ENCODE measurements at places on chromosomes 3 and 15. TPM values are rescaled to one million over a fixed set of nuclear protein-coding genes. Genes with fewer than 3 reads are reported as not detected.

Gene WDR53
- 12.3 TPM for total RNA-seq

Gene PAK6
- total RNA-seq = 11.1 TPM

DNA sequence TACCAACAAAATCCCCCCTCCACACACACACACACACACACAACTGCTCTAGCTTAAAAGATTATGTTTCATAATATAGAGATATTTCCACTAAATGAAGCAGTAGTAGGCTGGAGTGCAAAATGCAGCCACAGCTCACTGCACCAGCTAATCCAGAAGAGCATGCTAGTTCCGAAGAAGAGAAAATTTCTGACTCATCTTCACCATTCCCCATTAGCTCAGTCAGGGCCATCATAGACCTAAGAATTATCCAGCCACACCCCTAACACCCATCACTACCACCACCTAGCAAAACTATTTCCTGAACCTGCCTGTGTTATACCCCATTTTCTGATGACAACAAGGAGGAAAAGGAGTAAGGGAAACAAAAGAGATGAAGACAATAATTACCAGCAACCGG is 67.1 kb upstream of the UBE2E2 start:
- no peak for DNase-seq

GRCh38 chr3:12308517-12308916 is 19.6 kb downstream of the PPARG start:
- no peak for DNase-seq

GRCh38 chr3:8736436-8736835 is 2.8 kb downstream of the CAV3 start:
- DNase-seq = no peak

DNA sequence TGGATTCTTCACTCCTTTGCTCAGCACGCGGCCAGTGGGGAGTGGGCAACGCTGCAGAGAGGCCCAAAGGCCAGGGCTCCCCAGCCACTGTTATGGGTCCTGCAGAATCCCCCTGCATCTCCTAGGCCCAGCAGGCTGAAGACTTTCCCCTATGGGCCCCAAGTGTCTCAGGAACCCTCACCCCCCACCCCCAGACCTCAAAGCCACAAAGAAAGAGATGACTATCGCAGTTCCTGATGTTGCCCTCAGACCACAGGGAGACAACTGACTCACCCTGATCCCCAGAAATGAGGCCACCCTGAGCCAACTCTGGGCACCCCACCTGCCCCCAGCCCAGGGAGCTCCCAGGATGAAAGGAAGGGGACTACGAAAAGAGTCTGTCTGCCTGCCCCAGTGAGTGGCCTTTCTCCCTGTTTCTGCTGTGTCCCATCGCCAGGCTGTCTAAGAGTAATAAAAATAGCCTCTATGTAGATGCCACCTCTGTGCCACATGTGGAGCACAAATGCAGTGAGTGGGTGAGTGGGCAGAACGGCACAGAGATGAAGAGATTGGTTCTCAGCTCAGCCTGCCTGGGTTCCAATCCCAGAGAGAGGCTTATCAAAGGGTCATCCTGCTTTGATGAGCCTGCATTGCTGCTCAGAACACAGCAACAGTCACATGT is 283.0 kb downstream of the UACA start:
- no peak for DNase-seq

GRCh38 chr3:179026636-179027035 is 45.0 kb downstream of the ZMAT3 start:
- DNase-seq = no peak

Gene LMAN1L
- total RNA-seq = 0.35 TPM

DNA sequence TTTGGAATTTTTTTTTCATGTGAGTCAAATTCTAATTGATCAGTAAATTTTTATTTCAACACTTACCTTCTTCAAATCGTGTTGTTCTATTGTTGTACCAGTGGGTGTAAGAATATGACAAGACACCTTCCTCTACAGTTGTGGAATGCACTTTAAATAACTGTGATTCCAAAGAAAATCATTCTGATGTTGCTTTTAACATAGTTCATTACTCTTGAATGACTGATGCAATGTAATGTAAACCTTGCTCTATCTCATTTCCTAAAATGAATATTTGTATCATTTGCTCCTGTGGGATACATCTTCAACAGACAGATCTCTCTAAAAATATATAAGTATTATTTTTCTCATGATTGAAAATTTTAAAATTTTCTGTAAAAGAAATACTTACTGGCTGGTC is 313.4 kb downstream of the RBMS3 start:
- DNase-seq = no peak

Gene PRTG
- total RNA-seq = 17.5 TPM

DNA sequence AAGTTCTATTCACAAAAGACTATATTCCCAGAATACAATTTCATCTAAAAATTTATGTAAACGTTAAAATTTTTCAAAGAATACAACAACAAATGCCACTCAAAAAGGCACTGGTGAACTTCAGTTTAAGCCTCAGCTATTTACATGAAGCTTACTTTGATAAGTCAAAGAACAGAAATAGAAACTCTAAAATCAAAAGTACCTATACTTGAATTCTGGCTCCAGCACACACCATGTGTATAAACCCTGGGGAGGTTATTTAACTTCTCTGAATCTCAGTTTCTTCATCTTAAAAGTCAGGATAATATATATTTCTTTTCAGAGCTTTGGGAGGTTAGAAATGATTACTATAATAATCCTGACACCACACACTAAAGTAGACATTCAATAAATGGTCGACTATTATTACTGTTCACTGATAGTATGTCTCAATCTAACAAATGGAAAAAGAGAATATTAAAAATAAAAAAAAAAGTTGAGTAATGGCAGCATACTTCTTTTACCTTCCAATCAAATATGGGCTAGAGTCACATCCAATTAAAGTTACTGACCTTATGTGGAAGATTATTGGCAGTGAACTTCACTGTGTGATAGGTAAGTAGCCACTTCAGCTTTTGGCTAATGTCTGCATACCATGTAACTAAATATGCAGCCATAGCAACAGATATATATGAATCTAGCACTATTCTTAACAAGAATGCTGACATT is 248.4 kb downstream of the ISL2 start:
- DNase-seq = no peak

DNA sequence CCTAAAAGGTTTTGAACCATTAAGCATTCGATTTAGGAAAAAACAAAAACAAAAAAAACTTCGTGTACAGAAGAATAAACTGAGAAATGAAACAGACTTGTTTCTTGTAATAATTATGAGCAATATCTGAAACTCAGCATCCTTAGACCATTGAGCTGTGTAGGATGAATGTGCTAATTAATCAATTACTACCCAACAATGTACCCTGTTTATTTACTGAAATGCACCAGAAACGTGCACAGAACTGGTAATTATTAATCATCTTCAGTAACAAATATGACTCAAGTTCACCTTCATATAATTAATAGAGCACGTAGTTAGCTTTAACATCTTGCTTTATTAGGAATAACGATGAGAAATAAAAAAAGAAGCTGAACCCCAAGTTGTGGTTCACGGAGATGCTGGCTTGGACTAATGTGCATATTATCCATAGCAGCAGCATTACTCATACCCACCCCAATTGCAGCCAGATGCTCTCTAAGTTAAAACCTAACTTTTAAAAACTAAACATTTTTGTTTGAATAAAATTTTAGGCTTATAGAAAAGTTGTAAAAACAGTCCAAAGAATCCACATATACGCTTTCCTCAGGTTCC is 10.2 kb upstream of the C15orf61 start:
- DNase-seq = no peak

DNA sequence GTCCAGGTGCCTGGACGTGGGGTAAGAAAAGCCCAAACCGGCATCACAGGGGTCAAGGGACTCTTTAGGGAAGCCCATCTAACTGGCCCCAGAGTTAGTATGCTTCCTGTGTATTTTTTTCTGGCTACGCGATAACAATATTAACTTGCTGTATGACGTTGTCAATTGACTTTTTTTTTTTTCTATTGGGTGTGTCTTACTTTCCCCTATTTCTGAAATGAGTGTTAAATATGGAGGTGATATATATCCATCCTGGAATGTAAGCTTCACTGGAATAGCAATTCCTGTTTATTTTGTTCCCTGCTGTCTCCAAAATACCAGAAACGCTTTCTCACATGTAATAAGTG is 598 bp upstream of the GMNC start:
- DNase-seq = no peak

DNA sequence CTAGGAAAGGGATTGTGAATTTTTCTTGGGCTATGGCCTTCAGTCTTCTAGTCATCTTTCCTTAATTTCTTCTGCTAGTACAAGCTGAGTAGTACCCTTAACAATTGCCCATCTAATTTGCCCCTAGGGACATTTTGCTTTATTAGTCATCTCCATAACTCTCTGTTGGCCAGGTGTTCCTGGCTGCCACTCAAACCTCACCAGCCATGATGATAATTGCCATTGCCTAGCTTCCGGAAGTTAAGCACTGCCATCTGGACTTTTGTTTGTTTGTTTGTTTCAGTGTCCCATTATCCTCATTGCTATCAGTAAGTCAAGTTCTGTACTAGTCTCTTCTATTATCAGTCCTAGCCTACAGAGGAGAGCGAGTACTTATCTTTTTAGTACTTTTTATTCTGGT is 36.6 kb upstream of the UBL7 start:
- DNase-seq = no peak

Gene FLNB
- 190 TPM for total RNA-seq

DNA sequence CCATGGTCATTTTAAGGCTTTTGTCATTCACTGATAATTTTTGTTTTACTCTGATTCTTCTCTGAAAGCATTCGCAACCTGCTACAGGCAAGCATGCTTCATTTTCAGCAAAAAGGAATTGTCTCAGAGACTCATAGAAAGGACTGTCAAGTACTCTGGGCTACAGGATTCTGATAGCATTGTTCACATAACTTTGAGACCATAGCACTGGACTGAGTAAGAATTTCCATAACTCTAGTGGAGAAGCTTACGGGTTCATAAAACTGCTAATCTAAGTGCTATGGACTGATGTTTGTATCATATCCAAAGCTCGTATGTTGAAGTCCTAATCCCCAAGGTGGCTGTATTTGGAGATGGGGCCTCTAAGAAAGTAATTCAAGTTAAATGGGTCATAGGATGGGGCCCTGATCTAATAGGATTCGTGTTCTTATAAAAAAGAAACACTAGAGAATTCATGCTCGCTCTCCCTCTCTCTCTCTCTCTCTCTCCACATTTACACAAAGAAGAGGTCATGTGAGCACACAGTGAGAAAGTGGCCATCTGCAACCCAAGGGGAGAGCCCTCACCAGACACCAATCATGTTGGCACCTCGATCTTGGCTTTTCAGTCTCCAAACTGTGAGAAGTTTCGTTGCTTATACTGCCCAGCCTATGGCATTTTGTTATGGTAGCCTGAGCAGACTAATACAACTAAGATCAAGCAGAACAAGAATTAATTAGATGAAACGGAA is 60.4 kb downstream of the CRYGS start:
- no peak for DNase-seq

- DNase-seq = no peak
Observed at GRCh38 chr3:177881351-177881750, 654.9 kb upstream of the KCNMB2 start.

DNA sequence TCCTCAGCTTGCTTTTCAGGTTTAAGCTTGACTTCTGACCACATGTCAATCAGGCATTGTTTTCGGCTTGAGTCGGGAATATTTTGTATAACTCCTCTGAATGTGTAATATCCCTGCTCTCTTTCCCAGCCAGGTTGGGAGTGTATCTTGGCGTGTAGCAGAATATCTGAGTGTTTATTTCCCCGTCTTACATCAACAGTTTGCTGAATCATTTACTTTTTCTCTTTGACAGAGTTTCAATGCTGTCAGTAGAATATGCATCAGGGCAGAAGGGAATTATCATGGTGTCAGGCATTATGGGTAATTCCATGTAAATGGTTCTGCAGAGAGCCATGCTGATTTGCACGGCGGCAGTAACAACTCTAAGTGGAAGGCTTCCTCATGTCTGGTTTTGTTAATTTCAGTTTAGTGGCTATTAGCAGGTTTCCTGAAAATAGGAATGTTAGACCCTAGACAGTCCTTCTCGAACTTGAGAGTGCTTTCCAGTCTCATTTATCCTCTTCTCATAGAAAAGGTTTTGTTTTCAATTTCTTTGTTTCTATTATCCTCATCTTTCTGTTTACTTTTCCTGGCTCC is 566.3 kb downstream of the AGBL1 start:
- DNase-seq = no peak

Gene MEGF11
- total RNA-seq = 1.2 TPM

DNA sequence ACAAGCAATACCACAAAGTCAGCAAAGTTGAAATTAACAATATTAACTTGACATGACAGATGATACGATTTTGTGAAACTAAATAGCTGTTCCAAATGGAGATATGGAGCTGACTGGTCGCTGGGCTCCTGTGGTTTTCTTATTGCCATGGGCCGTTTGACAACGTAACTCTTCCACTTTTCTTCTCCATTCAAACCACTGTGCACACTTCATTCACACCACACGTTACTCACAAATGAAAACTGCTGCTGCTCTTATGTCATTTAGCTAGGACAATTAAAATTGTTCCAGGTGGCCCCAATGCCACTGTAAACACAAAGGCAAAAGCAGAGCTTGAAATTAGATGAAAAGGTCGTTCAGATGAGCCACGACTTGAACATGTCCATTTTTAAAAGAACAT is 94.0 kb upstream of the VGLL4 start:
- no peak for DNase-seq

- DNase-seq = no peak
Observed at GRCh38 chr3:119600732-119601131, 3.0 kb downstream of the PLA1A start.

Gene PPM1L
- 12.1 TPM for total RNA-seq

DNA sequence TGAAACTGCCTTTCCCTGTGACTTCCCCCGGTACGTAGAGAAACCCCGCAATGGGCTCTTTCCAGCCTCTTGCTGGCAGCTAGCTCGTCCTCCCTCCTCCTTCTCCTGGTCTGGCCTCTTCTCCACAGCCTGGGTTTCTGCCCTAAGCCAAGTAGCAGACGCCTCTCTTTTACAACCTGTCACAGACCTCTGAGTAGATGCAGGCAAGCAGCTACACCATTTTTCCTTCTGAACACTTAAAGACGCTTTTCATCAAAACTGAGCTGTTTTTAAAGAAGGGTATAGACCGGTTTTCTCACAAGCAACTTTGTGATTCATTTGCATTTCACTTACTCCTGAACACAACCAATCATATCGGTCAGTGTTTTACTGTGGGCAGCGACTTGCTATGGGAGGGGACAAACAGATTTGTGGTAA is 32.0 kb downstream of the ADAMTSL3 start:
- DNase-seq = no peak

DNA sequence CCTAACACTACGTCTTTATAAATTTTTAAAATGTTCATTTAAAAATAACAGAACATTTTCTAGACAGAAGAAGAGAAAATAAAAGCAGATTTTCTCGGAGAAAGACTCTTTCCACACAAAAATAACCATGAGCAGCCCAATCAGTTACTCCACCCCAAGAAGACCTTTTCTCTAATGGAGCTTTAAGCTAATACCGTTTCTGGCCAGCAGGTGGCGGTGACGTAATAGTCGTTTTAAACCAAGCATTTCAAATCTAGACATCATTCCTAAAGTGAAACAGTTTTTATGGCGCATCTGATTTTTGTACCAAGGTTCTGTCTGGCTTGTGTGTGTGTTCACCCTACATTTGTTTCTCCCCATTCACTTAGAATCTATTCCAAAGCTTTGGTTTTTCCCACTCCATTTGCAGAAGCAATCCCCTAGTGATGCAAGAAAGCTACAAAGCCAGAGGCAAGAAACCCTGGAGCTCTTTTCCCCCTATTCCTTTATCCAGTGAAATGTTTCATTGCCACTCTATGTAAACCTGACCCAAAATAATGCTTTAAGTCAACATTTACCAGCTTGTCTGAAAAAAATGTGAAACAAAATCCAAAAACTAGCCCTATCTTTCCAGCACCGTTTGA is 336.7 kb upstream of the IGF1R start:
- DNase-seq = peak; percentile 55

Gene NANOGP8
- 1.2 TPM for total RNA-seq

- no peak for DNase-seq
Observed at GRCh38 chr3:8491271-8492144, 10.1 kb upstream of the LMCD1 start.

Gene ZNF609
- total RNA-seq = 77.1 TPM

All from mesothelial cell of epicardium (in vitro differentiated cells).